ENCODE measurements at places on chromosomes 7 and 10.

DNA sequence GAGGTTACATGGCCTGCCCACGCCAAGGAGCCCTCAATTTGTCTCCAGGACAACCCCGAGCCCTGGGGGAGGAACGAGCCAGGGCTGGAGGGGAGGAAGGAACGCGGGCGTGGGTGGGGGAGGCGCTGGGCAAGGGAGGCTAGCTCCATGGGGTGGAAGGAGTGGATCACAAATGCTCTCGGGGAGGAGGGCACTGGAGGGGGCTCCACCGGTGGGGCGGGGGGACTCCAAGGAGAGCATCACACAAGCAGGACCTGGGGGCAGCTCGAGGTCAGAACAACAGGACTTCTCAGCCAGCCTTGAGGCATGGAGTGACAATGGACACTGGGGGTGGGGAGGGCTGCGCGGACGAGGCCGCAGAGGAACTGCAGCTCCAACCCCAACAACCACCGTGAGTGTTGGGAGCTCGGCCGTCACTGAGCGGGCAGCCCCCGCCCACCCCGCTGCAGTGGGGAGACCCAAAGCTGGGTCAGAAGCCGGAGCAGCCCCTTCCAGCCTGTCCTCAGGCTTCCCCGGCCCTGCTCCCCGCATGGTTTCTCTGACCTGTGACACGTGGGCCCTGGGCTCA, 41.1 kb downstream of the STK32C start:
- DNase-seq = no peak

- DNase-seq = no peak
These were observed 491.0 kb downstream of the LRMDA start for GRCh38 chr10:75922435-75922834.

GRCh38 chr7:120775755-120776154, 82.2 kb downstream of the TSPAN12 start:
- DNase-seq = no peak

- no peak for DNase-seq
These were observed 31.8 kb downstream of the AOAH start for GRCh38 chr7:36692456-36692855.

- no peak for DNase-seq
These were observed 1.5 kb downstream of the PIK3CG start for GRCh38 chr7:106866298-106867281.

GRCh38 chr7:91288208-91288824, 24.1 kb downstream of the FZD1 start:
- no peak for DNase-seq

DNA sequence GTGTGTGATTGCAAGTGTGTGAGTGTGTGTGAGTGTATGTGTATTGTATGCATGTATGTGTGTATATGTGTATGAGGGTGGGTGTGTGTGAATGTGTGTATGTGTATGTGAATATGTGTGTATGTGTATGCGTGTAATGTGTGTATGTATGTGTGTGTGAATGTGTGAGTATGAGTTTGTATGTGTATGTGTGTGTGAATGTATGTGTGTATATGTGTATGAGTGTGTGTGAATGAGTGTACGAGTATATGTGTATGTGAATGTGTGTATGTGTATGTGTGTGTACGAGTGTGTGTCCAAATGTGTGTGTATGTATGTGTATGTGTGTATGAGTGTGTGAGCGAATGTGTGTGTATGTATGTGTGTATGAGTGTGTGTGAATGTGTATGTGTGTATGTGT, 8.2 kb upstream of the GALNTL5 start:
- DNase-seq = no peak

- no peak for DNase-seq
These were observed 131.3 kb upstream of the NRP1 start for GRCh38 chr10:33465747-33466146.

DNA sequence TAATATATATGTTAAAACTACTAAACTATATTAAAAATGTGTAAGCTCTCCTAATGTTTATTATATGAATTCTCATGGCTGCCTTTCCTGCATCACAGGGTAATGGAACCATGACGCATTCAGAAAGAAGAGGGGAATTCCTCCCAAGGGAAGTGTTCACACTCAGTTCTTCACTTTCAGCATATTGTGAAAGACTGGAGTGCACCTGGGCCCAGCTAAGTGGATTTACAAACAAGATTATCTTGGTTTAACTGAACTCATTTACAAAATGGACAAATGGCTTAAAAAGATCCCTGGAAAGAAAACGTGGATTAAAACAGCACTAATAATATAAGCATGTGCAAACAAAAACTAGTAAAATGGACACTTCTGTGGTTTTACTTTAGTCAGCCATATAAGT, 149.8 kb downstream of the DOCK4 start:
- no peak for DNase-seq
